ELR (cell line): ENCODE measurements at places on chromosomes 4 and X.

DNA sequence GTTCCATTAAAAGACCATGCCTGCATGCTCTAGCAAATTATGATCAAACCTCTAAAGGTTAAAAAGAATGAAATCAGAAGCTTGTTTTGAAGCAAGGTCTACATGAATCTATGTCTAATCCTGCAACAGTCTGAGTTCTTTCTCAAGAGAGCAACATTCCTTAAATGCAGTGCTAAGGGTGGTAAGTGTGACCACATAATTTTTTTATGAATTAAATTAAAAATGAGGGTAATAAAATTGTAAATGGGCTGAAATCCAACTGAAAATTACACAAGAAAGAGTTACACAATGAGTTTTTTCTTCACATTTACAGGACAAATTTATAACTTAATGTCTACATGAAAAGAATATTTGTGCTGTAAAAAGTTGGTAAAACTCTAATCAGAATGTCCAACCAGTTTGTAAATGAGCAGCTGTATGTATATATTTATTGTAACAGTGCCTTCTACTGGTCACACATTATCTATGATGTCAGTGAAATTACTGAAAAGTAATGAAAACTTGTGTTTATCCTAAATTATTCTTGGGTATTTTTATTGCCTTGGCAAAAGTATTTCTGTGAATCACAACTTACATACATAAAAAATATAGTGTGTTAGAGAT lies 336.3 kb upstream of the PITX2 start:
- DNase-seq: peak; percentile 49

DNA sequence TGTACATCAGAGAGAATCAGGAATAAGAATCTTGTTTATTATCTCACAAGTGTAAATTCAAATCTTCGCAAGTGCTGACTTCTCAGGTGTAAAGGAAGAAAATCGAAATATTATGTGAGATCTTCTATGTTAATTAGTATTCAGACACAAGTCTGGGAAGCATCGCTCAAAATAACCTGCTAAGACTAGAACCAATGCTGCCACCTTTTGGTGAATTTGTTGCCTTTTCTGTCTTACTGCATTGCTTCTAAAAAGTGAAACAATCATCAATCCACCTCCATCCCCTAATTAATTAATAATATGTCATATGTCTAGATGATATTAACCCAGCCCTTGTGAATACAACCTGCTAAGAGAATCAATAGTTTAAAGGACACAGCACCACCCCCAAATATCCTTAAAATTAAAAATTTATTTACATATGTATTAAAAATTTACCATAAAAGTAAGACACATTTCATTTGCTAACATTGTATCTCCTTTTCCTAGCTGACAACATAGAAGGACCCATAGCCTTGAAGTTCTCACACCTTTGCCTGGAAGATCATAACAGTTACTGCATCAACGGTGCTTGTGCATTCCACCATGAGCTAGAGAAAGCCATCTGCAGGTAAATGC lies 3.5 kb downstream of the EPGN start:
- peak; percentile 77 for DNase-seq

DNA sequence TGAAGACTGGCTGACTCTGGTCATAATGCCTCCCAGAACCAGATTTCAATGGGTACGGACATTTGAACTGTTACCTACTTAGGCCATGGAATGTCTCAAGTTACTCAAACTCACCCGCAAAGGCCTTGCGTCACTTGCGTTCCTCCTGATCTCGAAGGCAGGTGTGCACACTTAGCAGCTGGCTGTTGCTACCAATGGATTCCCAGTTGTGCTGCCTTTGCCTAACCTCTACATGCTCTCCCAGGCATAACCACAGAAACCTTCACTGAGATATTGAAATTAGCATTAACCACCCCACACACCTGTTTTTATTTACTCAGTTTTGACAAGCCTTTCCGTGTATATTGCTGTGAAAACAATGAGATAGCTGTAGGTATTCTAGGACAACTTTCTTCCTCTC lies 2.8 kb downstream of the ERVMER34-1 start:
- DNase-seq: no peak

DNA sequence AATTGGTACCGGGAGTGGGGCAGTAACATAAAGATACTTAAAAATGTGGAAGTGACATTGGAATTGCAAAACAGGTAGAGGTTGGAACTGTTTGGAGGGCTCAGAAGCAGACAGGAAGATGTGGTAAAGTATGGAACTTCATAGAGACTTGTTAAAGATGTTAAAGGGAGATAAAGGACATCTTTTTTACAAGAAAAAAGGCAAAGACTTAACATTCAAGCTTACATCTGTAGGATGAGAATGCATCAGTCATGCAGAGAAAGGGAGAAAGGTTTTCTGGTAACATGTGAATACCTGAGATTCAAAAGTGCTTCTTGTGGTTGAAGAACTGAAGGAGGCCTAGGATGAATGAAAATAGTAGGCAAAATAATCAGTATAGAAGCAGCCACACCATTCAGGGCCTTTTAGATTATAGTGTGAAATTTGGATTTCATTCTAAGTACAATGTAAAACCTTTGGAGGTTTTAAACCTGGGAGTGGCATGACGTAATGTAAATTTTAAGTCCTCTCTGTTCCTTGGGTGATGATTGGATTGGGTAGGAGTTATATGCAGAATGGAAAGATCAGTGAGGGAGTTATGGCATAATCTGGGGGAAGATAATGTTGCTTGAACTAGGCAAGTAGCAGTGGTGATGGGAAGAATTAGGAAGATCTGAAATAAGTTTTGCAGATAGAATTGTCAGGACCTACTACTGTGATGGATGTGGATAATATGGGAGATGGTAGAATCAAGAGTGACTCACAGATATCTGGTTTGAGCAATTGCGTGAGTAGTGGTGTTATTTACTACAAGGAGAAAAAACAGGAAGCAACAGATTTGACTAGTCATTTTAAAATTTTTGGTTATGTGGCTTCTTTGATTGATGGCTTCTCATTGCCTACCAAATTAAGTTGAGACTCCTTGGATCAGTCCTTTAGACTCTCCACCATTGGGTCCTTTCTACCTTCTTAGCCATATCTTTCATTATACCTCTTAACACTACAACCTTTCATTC lies 138.7 kb downstream of the VSIG4 start:
- DNase-seq: no peak

GRCh38 chr4:134883831-134884449 lies 682.4 kb upstream of the PABPC4L start:
- DNase-seq: no peak

DNA sequence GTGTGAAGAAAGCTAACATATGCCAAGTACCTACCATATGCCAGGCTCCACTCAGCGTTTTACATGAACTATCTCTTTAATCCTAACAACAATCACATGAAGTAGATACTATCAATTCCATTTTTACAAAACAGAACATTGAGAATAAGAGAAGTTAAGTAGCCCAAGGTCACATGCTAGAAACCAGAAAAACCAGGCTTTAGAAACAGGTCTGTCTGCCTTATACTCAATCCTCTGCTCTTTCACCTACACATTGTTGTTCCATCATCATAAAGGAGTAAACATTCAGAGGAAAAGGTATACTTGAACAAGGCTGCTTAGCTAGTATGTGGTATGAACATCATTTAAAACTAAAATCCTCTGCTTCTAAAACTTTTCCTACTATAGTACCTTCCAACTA lies 42.1 kb downstream of the WDFY3 start:
- DNase-seq: no peak
